ENCODE measurements at places on chromosomes 6 and 20. TPM values are rescaled to one million over a fixed set of nuclear protein-coding genes. Genes with fewer than 3 reads are reported as not detected.

DNA sequence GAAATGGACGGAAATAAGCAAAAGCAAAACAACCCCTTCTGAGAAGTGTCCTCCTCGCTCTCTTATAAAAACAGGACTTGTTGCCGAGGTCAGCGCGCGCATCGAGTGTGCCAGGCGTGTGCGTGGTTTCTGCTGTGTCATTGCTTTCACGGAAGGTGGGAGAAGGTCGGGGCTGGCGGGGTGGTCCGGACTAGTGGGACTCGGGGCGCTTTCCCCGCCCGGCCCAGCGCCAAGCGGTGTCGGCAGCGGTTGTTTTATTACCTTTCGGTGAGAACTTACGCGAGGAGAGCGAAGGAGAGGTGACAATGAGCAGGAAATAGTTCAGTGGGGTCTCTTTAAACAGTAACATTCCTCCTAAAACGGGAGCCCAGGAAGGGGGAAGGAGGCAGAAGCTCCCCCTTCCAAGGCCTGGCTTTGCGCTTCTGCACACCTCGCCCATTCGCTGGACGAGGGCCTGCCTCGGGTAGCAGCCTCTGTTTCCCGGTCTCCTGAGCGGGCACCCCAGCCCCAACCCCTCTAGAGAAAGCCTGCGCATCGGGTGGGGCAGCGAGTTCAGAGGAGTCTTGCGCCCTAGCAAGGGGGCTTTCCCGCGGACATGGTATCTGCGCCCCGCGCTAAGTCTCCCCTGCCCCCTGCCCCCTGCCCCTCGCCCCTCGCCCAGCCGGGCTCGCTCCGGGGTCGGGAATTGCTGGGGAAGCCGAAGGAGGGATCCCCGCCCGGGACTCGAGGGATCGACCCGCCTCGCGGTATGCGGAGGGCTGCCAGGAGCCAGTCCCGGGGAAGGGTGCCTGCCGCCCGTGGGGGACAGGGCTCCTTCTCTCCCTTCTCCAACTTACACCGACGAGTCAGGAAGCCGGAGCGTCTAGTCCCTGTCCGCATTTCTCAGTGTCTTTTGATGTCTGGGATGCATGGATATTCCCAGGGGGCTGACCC, 1.2 kb upstream of the TBXT start:
- no peak for DNase-seq

DNA sequence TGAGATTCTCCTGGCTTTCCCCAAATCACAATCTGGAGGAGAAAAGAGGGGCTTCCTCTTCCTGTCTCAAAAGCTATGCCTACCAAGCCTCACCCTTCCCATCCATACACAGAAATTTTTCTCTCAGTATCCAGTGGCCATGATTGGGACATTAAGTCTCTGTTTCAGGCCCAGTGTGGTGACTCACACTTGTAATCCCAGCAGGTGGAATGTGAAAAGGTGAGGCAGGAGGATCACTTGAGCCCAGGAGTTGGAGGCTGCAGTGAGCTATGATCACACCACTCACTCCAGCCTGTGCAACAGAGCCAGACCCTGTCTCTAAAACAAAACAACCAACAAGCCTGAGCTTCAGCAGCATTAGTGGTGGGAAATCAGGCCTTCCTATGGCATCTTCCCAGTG, 210.0 kb downstream of the OGFRL1 start:
- no peak for DNase-seq

- no peak for DNase-seq
Measured at GRCh38 chr20:6029538-6029937, 24.3 kb downstream of the LRRN4 start.

GRCh38 chr6:124869416-124869815, 92.8 kb upstream of the RNF217 start:
- no peak for DNase-seq

DNA sequence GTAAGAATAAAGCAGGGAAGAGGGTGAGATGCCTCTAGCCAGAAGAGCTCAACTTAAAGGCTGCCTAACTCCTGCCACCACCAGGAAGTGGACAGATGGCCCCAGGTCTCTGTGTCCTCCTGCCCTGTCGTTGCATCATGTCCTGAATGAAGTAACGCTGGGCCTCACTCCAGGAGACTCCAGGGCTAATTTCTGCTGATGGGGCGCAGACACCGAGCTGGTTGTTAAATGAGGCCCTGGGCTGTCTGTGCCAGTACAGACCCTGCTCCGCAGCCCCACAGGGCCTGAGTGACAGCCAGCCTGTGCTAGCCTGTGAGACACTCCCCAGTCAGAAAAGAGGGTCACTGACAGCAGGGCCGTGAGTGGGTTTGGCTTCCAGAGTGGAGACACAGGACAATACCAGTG, 6.5 kb downstream of the IP6K3 start:
- no peak for DNase-seq

DNA sequence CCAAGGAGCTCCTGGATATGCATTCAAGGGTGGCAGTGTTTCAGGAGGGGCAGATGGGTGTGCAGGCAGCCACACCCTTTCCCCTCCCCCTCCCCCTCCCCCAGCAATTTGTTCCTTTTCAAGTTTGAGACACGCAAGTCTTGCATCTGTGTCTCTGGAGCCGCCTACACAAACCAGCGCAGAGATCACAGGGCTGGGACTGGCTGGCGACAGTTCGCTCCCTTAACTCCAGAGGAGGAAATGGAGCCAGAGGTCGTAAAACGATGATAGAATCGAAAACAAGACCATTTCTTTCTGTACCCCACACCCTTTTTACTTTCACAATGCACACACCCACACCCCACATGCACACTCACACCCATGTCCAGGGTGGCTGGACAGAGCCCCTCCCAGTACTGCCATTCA, 163.1 kb downstream of the LY86 start:
- DNase-seq: no peak

GRCh38 chr20:8077137-8077466, 55.0 kb upstream of the PLCB1 start:
- no peak for DNase-seq

DNA sequence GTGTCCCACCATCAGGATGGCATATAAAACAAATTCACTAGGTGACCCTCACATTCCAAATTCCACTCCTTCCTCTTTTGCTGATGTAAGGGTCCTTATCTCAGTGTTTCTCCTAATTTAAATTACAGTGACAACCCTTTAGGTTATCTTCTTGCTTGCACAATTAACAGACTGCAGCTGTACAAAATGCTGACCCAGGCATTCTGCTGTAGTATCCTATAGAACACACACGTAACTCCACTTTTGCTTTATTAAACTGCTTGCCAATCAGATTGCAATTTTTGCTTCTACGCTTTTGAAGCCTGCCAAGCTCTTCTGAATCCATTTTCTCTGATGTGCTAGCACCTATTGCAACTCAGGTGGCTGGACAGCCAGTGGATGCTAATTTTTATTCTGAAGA, 950.3 kb downstream of the TFAP2A start:
- DNase-seq: no peak

GRCh38 chr20:61166324-61166723, 85.7 kb upstream of the CDH4 start:
- DNase-seq: no peak

- DNase-seq: no peak
Measured at GRCh38 chr6:76702187-76702586, 629.7 kb upstream of the IMPG1 start.

GRCh38 chr6:99613705-99614429, 7.2 kb downstream of the PRDM13 start:
- peak; percentile 78 for DNase-seq

The ZFP57 gene
- 6.5 TPM for total RNA-seq

The MUC22 gene
- total RNA-seq: not detected

The C6orf141 gene
- total RNA-seq: 1.7 TPM

The SNAP25 gene
- 0.37 TPM for total RNA-seq

The COL19A1 gene
- total RNA-seq: 0.14 TPM

The NOX3 gene
- not detected for total RNA-seq

The SLC2A10 gene
- total RNA-seq: 14.2 TPM

The ADGRF1 gene
- total RNA-seq: not detected

The SOX12 gene
- total RNA-seq: 9.5 TPM
